ENCODE measurements at places on chromosomes 5 and 9.

GRCh38 chr9:115517335-115518075, 399.5 kb upstream of the TNC start:
- DNase-seq = no peak

- DNase-seq = no peak
These were observed 342.3 kb downstream of the ZSWIM6 start for GRCh38 chr5:61674378-61674777.

DNA sequence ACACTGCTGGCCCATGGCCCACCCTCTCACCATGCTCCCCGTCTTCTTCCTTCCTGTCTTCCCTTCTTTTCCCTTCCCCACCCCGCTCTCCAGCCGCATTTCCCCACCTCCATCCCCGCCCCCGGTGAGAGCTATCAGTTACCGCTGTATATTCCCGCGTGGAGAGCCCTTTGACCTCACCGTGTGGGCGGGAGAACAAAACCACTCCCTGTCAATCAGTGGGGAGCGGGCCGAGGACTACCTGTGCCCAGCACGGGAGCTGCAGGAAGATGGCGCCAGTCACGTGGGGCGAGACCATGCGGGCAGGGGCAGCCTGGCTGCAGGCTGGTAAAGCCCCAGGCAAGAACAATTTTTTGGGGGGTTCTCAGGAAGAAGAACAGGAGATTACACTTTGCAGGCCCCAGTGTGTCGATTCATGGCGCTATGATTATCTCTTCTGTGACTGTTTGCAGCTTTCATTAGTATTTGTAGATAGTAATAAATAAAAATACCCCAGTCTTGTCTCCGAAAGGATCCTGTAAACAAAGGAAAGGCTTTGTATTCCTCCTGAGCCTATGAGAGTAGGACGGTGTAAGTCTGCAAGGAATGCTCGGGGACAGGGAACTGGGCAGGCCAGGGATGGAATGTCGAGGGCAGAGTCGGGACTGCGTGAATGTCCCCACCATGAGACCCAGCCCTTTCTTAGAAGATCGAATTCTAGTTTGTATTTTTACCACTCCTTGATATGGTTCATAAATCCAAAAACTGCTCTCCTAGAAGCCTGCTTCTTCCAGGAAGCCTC, 14.8 kb upstream of the DMRT1 start:
- DNase-seq = no peak

DNA sequence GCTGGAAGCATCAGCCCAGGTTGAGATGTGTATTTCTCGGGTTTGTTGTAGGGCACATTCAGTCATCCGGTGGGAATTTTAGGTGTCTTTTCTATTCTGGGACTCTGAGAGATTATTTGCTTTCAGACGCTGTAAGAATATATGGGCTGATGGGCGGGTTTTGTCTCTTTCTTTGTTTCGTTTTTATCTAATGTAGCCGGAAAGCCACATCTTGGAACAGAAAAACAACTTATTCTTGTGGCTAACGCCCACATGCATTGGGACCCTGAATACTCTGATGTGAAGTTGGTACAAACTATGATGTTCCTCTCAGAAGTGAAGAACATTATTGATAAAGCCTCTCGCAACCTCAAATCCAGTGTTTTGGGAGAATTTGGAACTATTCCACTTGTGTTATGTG, 22.4 kb downstream of the SCGB3A1 start:
- DNase-seq = no peak

- DNase-seq = no peak
These were observed 211.5 kb downstream of the MED10 start for GRCh38 chr5:6166698-6167394.
